Stimulated activated CD4-positive, alpha-beta T cell treated with anti-CD3 and anti-CD28 coated beads, Interleukin-1b, Interleukin-23, amount 100 ng/mL, for 1 hour (primary cell): ENCODE measurements at places on chromosomes 2 and 18.

- DNase-seq, result no peak
These were observed 187.4 kb upstream of the SOX11 start for GRCh38 chr2:5504756-5505155.

GRCh38 chr18:54787121-54787520 lies 41.2 kb upstream of the RAB27B start:
- no peak for DNase-seq

DNA sequence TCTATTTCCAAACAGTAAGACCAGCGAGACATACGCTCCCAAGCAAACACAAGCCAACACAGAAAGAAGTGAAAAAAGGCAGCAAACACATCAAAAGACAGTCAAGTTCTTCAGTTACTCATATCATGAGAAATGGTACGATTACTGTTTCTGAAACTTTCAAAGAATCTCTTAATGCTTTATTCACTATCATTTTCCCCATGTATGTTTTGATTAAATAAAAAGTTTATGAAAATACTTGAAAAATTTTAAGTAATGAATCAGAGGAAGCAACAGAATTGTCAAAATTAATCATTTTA lies 114.9 kb downstream of the HDAC4 start:
- DNase-seq, result no peak

DNA sequence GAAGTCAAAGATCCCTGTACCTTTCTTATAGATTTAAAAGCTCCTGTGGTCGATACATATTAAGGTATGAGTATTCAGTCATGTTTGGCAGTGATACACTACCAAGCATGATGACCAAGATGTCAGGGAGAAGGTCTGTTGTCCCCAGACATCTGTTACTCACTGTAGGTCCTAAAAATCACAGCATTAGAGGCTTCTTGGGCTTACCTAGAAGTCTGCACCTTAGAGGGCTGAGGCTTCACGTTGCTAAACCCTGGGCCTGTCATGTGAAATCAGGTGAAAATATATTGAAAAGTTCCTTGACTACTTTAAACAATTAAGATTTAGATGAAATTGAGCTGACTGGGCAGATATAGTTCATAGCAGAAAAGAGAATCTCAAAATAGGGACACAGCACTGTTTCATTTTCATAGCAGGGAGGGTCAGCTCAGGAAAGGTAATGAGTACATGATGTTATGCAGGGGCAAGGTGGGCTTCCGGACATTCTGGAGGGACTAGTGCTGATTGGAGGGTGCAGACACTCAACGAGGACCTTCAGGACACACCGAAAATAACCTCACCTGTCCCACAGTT lies 78.7 kb downstream of the SPATS2L start:
- DNase-seq, result no peak

- DNase-seq, result no peak
These were observed 8.8 kb downstream of the PLCL1 start for GRCh38 chr2:197813093-197813787.

DNA sequence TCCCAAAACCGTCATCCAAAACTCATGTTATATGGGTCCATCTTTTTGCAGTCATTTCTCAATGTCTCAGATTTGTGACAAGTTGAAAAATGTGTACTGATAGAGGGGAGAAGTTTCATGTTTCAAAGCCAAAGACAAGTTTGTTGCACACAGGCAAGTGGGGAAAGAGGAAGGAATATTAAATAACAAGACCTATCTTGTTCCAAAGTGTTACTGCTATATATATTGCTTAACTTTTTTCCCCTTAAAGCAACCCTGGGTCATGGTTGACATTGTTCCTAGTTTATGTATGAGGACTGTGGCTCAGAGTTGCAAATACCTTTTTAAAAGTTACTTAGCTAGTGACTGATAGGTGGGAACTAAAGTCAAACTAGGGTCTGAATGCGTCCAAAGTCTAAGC lies 1.7 kb downstream of the ITGA4 start:
- no peak for DNase-seq

GRCh38 chr2:45177870-45178269 lies 168.6 kb upstream of the SIX2 start:
- no peak for DNase-seq

- DNase-seq, result no peak
These were observed 32.7 kb downstream of the CTLA4 start for GRCh38 chr2:203900253-203900652.

DNA sequence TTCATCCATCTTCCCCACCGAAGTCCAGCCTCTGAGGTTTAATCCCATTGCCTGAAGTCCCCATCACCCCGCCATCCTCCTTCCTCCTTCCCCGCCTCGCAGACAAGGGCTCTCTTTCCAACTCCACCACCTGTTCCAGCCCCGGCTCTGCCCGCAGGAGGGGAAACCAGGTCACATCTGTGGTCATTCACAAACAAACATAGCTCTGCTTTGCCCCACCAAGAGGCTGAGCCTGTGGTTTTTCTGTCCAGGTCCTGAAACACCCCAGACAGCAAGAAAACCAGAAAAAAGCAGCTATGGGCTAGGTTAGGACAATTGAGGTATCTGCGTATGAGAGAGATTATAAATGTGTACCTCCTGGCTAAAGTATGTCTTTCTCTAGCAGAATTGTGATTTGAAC lies 144.7 kb downstream of the GLI2 start:
- DNase-seq, result no peak

GRCh38 chr18:28112056-28112470 lies 64.9 kb downstream of the CDH2 start:
- no peak for DNase-seq

DNA sequence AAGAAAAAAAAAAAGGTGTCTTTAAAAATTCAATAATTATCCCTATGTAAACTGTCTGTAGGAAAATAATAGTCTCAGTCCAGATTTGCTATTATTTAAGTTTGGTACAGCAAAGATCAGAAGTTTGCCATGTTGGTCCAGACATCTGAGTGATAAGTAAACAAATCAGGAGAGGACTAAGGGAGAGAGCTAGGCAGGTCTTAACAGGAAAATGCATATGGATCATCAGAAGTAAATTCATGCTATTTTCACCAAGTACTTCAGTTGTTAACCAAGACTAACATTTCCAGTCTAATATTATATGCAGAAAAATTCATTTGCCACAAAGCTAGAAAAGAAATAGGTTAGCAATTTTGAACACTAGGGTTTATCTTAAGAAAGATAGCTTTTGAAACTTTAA lies 95.0 kb upstream of the STK17B start:
- no peak for DNase-seq
